SHP77 (cell line): ENCODE measurements at places on chromosomes 11 and 22.

GRCh38 chr11:65468874-65469333, 29.9 kb upstream of the MALAT1 start:
- DNase-seq: peak; percentile 80

GRCh38 chr11:13384908-13385640, 77.9 kb downstream of the BTBD10 start:
- DNase-seq: no peak

DNA sequence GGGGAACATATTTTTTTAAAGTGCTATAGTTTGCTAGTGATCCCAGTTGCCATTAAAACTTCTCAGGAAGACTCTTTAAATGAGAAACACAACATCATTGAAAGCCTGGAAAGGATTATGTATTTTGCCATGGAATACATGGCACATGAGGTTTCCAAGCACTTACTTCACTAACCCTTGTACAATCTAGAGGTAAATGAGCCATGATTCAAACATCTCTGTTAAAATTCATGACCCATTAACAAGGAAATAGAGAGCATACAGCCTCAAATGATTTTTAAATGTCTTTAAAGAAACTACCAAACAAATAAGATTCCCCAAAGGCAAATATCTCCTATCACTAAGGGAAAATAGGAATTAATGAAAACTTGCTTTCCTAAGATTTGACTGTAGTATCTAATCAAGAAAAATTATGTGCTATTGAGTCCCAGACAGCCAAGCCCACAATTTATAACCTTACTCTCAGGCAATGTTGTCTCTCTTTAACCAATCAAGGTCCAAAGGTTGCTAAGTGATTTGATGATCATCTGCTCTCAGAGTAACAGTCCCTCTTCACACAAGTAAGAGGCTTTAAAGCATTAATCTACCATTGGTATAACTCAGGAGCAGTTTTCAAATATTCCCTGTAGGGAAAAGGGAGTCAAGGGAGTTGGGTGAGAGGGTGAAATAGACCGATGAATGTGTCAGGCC, 92.0 kb upstream of the DDI1 start:
- DNase-seq: no peak

- no peak for DNase-seq
Measured at GRCh38 chr22:49788504-49788903, 39.2 kb downstream of the BRD1 start.

- DNase-seq: no peak
Measured at GRCh38 chr11:28963187-28963586, 855.0 kb downstream of the METTL15 start.

DNA sequence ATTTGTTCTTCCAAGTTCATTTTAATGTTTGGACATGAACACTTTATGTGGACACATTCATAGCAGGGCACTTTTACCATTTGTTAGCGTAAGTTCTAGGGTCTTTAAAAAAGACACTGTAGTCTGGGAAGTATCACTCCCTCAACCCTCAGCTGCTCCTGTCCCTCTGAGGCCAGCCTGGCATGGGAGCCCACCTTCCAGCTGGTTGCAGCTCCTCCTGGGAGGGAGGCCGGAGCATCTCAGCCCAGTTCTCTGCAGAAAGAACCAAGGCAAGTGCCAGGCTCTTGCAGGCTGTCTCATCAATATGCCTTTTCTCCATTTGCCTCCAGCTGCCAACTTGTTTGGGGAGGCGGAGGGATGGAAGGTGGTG, 150.6 kb downstream of the OPCML start:
- no peak for DNase-seq

DNA sequence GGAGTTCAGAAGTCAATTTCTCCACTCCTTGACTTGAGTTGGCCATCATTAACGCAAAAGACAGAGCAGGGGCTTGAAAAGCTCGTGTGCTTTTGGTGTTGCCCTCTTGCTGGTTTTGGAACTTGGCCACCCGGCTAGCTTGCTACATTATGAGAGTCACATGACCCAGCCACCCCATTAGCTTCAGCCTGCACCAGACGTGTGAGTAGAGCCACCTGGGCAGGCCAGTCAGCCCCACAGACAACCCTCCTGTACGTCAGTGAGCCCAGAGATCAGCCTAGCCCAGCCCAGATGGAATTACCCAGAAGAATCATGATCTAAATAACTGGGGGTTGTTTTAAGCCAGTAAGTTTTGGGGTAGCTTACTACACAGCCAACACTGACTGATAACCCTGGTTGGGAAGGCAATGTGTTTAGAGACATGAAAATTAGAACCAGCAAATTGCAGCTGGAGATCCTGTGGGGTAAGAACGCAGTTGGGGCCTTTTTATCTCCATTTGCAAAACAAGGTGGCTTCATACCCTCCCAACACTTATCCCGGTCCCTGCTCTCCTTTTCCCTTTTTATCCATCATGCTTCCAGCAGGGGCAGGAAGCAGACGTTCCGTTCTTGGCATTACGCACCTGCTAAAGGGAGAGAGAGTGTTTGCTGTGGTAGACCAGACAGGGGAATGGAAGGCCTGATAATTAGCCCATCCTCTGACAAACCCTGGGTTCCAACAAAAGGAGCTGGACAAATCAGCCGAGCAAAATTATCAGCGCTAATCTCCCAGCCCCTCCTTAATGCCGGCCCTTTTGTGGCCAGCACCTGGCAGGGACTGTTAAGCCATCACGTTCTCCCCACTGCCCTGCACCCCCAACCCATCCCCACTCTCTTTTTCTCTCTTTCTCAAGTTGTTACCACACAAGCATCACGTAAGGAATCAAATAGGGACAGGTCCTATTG, 548.7 kb upstream of the CADM1 start:
- DNase-seq: peak; percentile 69

- DNase-seq: no peak
Measured at GRCh38 chr22:46433318-46433717, 97.8 kb downstream of the TRMU start.
